ENCODE measurements at places on chromosomes 7 and 10. TPM values are rescaled to one million over a fixed set of nuclear protein-coding genes. Genes with fewer than 3 reads are reported as not detected.

DNA sequence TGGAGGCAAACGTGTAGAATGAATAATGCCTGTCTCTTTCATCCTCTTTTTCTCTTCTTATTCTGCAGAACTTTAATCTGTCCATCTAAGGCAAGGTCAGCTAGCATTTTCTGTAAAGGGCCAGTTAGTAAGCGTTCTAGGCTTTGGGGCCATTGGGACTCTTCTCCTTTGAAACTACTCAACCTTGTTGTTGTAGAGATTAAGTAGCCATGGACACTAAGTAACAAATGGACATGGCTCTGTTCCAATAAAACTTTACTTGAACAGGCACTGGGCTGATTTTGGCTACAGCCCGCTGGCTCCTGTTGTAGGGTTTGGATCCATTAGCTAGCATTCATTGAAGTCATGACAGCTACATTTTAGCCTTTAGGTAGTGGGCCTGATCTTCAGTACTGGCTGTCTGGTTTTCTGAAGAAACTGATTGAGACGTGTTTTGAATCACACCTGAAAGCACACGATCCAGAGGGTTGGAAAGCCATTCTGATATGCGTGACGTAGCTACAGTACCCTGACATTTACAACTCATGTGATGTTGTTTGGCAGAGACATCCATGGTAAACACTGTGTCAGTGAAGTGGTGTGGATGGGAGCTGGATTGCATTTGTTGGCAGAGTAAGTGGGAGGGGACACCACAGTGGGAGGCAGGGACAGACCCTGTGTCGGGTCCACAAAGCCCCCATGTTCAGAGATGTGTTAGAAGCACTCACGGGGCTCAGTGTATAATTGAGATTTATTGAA lies 92.5 kb downstream of the MTPN start:
- DNase-seq = no peak

DNA sequence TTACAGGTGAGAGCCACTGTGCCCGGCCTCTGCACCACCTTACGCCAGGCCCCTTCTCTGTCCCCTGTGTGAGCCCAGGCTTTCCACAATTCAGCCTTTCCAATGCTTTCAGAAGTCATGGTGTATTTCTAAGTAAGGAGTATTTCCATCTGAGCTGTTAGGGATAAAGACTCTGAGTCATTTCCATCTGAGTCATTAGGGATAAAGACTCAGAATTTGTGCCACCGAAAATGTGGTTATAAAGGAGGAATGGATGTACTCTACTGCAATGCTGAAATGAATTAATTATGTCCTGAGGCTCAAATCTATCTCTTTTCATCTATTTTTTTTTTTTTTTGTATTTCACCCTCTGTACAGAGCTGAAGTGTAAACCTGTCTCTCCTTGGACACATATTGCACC lies 84.0 kb downstream of the GATA3 start:
- no peak for DNase-seq

GRCh38 chr10:82757397-82757796 lies 882.4 kb downstream of the NRG3 start:
- no peak for DNase-seq

- no peak for DNase-seq
Measured at GRCh38 chr7:149454750-149455149, 6.1 kb downstream of the ZNF777 start.

- no peak for DNase-seq
Measured at GRCh38 chr10:79050896-79051555, 17.7 kb upstream of the ZMIZ1 start.

- no peak for DNase-seq
Measured at GRCh38 chr7:125563964-125564529, 634.4 kb upstream of the POT1 start.

GRCh38 chr10:25557136-25557535 lies 376.9 kb upstream of the MYO3A start:
- DNase-seq = no peak

SRRM3 gene
- 3.4 TPM for total RNA-seq

DNA sequence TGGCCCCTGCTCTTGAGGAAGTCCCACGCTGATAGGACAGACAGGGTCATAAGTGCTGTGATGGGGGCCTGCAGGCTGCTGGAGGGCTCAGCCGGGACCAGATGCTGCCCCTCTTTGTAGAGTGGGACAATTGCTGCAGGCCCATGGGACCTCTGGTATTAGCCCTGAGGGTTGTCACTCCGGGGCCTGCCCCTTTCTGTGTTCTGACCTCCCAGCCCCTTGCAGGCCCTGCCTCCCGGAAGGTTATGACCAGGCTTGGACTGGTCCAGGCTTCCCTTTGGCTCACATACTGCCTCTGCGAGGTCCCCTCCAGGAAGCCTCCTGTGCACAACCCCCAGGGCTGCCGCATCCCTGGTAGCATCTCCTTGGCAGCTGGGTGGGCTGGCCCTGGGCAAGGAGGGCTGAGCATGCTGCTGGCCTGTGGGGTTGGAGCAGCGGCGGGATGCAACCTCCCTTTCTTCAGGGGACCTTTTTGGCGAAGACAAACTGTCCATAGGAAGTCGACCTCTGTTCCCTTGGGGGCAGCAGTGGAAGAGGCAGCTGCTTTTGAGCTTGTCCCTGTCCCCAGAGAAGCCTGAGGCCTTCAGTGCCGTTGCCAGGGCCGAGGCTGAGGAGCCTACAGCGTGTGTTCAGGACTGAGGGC lies 8.8 kb downstream of the LIMK1 start:
- DNase-seq = no peak

TLX1 gene
- not detected for total RNA-seq

DNA sequence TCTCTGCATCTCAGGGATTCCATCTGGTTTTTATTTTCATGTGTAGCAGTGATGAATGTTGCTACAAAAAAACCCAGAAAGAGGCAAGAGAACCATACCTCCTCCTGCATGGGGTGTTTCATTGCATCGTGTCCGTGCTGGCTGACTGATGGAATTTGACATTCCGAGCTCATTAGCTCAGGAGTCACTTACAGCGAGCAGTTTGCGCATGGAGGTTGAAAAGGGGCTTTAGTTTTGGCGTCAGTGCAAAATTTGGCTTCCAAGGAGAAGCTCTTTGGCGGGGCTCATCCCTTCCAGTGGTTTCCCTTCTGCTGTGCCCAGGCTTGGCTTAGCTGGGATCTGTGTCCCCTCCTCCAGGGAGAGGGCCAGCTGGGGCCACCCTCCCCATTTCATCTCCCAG lies 25.8 kb downstream of the EMX2 start:
- no peak for DNase-seq

DNA sequence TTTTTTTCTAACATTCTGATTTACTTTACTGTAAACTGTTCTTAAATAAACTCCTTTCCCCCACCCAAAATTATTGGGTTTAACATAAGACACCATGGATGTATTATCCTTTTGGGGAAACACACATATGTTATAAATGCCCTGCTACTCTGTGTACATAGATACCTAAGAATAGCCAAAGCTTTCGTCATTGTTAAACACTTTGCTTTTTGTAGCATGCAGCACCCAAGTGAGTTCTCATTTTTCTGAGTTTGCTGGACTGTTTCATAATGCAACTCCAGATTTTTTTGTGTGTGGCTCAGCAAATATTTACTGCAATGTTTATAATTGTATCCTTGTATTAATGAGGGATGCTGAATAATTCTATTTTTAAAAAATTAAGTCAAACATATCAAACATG lies 86.9 kb downstream of the VTI1A start:
- DNase-seq = no peak

DNA sequence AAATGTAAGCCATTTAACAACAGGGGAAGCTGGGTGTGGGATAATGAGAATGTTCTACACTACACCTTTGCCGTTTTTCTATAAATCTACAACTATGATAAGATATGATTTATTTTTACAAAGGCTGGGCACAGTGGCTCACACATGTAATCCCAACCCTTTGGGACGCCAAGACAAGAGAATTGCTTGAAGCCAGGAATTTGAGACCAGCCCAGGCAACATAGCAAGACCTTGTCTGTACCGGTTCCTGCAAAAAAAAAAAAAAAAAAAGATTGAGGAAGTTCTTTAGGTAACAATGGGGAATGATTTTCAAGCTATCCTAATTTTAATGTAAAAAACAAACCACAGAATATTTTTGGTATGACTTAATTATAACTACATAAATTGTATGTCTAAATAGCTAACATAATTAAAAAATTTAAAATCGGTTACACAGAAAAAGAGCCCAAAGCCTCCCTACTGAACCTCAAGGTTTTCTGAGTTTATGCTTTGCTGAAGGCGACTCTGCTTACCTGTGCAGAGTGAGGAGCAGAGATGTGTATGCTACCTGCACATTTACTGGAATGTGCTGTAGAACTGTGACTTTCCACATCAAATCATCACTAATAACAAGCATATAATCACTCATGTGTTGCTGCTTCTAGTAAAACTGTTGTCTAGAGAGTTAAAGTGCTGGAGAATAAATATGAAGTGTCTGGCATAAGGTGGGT lies 163.4 kb downstream of the ATE1 start:
- DNase-seq = no peak

DNA sequence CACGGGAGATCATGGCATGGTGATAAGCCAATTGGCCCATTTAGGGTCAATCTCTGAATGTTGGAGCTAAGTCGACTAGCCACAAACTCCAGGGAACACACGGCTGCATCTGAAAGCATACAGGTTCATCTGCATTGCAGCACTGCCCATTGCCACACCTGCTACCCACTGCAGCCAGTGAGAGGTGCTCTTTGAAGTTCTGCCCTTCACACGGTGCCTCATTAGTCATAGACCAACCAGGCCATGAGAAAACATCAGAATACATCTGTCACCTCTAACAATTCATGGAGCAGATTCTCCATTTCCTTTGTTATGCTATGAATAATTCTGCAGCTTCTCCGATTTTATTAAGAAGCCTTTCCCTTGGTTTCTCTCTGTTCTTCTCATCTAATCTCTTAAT lies 65.7 kb upstream of the FAM204A start:
- DNase-seq = no peak
